NCI-H1417 treated with DMSO at 0.1 percent for 48 hours (cell line): ENCODE measurements at places on chromosomes 5 and 9.

GRCh38 chr5:167614294-167615021 is 677.0 kb upstream of the WWC1 start:
- DNase-seq, result no peak

- DNase-seq, result no peak
These were observed 216.8 kb downstream of the NMUR2 start for GRCh38 chr5:152188251-152188650.

DNA sequence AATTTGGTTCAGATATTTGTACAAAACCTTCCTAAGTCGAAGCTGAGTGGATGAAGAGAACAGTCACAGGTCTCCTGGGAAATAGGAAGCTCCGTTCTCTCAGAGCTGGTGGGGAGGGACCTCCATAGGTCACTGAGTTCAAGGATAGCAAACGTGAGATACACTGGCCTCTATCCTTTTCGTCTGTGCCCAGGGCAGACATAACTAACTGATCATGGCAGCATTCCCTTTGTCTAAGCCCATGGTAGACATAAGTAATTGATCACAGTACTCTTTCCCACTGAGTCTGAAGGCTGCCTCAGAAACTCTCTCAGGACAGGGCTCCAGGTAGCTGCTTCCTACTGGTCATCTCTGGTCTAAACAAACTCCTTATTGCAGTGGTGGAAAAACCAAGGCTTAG is 12.3 kb upstream of the CORO2A start:
- DNase-seq, result no peak

- no peak for DNase-seq
These were observed 9.9 kb downstream of the C9orf40 start for GRCh38 chr9:74942801-74943200.

- DNase-seq, result no peak
These were observed 286.8 kb upstream of the RPS23 start for GRCh38 chr5:82564963-82565362.

DNA sequence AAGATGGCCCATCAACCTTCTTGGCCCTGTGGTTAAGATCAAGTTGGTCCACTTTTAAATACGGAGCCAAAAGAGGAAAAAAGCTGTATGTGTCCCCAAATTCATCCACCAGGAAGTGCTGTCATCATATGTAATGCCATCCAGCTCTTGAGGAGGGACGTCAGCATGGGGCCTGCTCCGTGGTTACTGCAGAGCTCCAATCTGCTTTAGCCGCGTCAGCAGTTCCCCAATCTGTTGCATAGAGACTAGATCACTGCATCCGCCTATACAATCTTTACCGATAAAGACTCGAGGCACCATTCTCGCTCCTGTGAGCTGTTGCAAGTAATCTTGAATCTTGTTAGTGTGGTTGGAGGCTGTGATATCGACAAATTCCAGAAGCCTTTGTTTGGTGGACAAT is 65.7 kb downstream of the GABRA6 start:
- DNase-seq, result no peak

DNA sequence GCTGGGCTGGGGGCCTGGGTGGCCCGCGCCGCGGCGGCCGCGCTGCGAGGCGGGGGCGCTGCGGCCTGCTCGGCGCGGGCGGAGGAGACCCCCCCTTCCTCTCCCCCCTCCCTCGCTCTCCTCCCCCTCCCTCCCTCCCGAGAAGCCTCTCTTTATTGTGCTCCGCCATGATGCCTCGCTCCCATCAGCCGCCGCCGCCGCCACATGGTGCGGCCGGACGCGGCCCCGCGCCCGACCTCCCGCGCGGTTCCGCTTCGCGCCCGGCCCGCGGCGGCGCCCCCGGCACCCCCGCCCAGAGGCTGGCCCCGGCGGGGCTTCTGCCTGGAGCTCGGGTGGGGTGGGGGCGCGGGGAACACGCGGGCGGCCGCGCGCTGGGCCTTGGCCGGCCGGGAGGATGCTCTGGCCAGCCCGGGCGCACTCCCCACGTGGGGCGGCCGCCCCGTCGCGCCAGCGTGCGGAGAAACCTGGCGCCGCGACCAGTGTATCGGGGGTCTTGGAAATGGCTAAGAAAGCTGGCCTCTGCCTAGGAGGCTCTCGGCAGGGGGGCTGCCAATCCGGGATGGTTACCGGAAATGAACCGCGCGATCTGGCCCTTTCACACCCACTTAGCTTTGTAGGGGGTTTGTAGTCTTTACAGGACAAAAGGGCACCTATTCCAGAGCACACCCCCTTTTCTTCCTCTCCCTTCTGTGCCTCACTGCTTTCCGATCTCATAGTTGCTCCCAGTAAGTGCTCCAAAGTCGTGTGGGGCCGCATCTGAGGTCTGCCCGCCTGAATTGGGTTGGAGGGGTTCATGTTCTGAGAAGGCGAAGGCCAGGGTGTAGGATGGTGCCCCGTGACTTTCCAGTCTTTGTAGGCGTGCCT is 1.0 kb downstream of the SET start:
- no peak for DNase-seq

DNA sequence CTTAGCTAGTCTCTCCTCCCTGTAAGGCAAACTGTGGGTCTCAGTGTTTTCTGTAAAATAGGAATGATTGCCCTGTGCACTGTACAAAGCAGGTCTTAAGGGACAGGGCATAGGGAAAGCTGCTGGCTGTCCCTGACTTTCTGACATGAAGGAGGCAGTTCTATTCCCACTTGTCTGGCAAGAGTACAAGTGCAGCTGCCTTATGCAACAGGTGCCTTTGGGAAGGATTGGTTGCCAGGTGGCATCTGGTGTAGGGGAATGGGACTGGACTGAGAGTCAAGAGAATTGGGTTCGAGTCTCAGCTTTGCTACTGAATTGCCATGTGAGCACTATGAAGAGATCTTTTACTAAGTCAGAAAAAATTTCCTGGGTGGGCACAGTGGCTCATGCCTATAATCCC is 10.0 kb downstream of the BSPRY start:
- DNase-seq, result no peak

DNA sequence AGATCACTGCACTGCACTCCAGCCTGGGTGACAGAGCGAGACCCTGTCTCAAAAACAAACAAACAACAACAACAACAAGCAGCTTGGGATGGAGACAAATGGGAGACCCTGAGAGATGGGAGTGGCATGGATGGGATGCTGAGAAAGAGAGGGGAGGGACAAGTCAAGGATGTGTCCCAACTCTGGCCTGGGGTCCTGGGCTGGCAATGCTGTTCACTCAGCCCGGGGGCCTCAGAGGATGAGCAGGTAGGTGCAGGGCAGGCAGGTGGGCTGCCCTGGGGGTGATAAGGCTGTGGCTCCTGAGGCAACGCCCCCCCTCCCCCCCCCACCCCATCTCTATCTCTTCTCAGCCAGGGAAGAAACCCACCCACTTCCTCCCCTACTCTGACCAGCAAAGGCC is 123.0 kb downstream of the LHX2 start:
- no peak for DNase-seq

GRCh38 chr9:122821278-122821943 is 7.0 kb downstream of the PDCL start:
- DNase-seq, result no peak

DNA sequence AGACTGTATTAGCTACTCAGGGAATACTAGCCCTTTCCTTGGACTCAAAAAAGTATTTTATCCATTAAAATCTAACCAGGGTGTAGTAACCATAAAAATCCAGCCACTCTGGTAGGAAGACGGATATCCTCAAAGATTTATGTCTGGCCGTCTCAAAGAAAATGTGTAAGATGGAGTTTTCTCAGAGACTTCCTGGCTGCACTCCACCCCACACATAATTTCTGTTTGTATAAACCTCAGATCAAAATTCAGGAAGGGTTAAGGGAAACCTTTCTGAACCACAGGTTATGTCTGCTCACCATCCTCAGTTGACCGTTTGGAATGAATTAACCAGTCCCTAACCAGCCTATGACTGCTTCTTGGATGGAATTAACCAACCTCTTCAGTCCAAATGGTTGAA is 13.8 kb upstream of the SMIM23 start:
- no peak for DNase-seq

DNA sequence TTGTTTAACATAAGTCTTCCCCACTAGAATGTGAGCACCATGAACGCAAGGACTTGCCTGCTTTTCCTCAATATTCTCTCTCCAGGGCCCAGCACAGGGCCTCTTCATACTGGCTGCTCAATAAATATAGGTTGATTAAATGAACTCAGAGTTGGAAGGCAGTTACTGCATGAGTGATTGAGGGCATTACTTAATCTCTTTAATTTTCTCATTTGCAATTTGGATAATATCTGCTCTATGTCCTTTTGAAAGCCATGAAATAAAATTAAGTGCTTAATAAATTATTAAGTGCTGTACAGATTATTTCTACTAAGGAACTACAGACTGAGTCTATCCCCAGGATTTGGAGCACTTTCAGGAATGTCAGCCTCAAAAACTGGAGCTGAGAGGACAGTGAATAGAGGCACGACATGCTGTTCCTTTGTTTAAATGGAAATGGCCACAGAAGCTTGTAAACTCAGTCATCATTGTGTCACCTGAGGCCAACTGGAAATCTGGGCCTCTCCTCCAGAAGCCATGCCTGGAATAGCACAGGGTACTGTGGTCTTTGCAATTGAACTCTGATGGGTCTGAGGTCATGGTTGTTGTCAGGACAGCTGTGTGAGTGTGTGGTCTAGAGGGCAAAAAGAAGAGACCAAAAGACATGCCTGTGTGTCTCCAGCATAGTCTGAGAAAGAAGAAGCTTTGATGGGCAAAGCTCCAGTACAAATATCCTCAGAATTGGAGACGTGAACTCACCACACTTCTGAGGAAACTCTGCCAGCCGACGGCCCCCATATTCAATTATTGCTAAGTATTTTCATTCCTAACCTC is 86.1 kb downstream of the SH3TC2 start:
- DNase-seq, result no peak

GRCh38 chr9:127698985-127699670 is 7.7 kb upstream of the CFAP157 start:
- DNase-seq, result no peak

GRCh38 chr9:38047301-38048251 is 21.5 kb downstream of the SHB start:
- no peak for DNase-seq

DNA sequence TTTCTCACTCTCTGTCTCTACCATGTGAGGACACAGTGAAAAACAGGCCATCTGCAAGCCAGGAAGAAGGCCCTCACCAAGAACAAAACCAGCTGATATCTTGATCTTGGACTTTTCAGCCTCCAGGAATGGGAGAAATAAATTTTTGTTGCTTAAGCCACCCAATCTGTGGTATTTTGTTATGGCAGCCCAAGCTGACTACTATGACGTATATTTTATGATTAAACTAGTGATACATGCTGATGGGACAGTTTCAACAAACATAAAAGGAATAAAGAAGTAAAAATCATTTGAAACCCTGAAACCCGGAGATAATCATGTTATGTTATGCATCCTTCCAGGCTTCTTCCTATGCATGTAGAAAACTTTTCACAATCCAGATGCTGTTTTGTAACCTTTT is 71.5 kb upstream of the ERBIN start:
- DNase-seq, result no peak

- no peak for DNase-seq
These were observed 5.8 kb upstream of the HACD4 start for GRCh38 chr9:21037278-21037677.

DNA sequence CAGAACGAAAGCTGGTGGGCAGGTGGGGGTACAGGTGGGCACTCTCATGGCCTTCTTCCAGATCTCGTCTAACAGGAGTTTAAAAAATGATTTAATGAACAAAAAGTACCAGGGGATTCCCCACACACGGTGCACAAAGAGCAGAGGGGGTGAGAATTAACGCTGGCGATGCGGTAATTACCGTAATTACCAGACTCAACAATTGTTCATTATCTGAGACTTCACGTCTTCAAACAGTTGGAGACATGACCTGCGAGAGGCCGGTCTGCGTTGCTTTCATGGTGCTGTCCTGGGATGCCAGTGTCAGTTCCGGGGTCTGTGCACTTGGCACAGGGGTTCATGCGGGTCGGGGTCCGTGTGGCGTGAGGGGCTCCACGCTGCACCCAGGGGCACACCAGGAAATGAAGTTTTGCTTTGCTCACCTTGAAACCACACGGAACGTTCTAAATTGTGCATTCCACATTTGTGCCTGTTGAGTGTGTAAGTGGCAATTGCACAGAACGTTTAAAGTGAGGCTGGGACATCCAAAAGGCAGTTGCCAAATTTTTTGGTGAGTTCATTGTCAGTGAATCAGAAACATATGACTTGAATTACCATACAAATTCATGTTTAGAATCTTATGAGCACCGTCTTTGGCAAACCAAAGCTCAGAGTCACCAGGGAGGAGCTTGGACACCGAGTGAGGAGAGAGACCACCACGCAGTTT is 256.4 kb upstream of the IRX1 start:
- DNase-seq, result no peak

GRCh38 chr5:24162343-24162742 is 482.4 kb downstream of the CDH10 start:
- DNase-seq, result no peak

- no peak for DNase-seq
These were observed 30.2 kb downstream of the CAPSL start for GRCh38 chr5:35908228-35908627.

DNA sequence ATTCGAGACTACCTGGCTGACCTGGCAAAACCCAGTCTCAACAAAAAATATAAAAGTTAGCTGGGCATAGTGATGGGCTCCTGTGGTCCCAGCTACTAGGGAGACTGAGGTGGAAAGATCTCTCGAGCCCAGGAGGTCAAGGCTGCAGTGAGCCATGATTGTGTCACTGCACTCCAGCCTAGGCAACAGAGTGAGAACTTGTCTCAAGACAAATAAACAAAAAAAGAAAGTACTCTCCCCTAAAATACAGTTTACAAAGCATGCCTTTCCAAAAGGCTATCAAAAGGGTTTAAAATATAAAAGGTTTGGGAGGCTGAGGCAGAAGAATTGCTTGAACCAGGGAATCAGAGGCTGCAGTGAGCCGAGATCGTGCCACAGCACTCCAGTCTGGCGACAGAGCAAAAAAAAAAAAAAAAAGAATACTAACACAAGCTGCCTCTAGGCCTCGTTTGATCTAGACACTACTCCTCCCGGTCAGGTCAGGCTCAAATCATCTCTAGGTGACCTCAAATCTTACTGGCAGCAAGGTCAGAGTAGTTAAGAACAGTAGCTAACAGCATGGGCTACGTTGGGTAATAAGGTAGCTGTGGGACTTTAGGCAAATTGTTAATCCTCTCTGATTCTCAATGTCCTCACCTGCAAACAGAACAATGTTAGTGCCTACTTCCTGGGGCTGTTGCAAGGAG is 9.3 kb downstream of the NAIF1 start:
- DNase-seq, result no peak

DNA sequence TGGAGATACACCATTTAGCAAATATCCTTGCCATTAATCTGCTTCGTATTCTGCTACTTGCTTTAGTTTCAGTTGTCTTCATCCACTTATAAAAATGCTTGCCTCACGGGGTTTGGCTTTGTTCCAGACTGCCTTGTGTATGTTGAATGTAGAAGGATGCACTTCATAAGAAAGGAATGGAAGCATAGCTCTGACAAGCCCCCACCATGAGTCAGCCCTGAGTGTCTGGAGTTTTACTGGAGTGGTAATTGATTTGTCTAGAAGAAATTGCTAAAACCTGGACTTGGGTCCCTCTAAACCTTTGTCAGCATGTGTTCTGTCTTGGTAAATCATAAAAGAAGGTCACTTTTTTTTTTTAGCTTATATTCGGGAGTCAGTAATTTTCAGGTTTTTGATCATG is 4.6 kb downstream of the TEX48 start:
- no peak for DNase-seq

GRCh38 chr9:36129139-36129538 is 7.4 kb upstream of the GLIPR2 start:
- DNase-seq, result no peak
